ENCODE measurements at places on chromosomes 1 and 21.

DNA sequence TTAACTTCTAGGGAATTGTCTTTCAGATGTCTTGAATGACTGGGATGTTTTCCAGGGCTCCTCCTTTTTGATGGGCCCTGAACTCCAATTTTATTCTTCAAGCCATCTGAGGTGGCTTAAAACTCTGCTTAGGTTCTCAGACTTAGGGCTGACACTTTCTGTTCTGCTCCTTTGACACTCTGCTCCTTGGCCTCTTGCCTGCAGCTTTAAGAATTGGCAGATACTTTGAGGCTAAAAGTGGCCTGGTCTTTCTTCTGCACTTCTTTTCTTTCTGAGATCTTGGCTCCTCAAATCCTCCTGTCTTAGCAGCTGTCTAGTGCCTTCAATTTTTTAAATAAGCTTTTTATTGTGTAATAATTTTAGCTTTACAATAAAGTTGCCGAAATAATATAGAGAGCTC, 294.6 kb downstream of the RPS6KC1 start:
- no peak for DNase-seq

DNA sequence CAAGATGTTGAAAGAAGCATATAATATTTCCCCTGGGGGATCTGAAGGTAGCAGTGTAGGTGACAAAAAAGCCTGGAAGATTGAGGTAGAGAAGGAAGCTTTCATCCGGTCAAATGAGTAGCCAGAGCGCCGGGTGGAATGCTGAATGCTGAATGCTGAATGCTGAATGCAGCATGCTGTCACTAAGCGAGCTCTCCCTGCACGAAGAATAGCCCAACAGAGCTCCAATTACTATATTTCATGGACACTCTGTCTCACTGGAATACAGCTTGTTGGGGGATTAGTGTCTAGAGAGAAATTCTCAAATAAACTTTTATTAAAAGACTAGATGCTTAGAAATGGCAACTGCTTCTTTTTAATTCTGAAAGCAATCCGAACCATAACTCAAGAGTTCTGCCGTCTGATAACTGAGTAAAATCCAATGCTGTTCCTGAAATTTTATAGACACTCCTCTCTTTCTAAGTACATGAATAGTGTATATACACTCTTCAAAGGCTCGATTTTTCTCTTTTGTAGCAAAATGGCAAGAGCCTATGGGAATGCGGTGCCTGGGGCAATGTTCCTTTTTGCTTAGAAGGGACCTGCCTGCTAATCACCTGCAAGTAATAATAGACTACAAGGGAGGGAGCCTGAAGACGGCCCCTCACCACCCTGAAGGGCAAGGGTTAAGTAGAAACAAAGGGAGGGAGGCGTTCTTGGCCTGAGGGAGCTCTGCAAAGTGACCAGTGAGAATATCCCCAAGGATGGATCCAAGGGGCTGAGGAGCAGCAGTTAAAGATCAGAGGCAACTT, 203.7 kb upstream of the ESRRG start:
- DNase-seq = no peak

- DNase-seq = no peak
These were observed 24.7 kb downstream of the QSOX1 start for GRCh38 chr1:180179162-180179957.

DNA sequence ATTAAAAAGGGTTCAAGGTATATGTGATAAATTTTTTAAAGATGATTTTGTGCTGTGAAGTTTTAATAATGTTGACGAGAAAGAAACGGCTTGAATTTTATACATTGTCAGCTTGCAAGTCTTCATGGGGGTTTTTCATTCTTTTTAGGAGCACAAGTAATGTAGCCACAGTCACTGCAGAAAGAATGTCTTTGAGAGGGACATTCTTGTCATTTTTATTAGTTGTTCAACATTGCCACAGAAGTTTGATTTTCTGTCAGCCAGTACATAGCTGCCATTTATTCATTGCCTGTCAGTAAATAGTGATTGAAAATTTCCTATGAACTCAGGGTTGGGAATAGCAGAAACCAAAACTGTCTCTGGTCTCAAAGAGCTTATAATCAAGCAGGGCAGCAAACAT, 156.3 kb downstream of the DHRS3 start:
- DNase-seq = no peak

- no peak for DNase-seq
These were observed 7.9 kb upstream of the PIK3CD start for GRCh38 chr1:9643351-9644256.

DNA sequence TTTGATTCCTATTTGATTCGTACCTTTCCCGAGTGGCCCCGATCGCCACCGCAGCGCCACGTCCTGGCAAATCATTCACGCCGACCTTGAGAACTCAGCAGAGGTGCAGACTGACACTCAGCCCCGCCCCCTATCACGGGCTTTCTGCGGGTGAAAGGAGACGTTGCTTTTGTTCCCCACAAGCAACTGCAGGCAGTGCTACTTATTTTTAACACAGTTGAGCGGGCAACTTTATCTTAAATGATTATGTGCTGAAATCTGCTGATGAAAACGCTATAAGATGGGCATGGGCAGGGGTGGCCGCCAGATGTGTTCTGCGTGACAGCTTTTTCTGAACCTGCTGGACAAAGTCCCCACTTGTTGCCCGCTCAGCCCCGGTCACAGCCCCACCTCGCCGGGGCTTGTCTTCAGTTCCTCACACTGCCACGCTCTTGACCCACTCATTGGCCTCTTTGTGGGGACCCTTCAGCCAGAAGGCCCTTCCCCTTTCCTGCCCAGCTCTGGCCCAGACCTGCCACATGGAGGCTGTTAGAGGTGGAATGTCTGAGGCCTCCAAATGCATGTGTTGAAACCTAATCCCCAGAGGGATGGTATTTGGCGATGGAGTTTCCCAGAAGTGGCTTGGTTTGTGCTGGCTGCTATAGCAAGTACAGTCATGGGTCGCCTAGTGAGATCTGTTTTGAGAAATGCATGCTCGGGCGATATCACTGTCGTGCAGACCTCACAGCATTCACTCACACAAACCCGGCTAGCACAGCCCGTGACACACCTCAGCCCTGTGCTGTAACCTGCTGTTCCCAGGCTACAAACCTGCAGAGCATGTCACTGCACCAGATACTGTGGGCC, 15.7 kb upstream of the PDXK start:
- no peak for DNase-seq

DNA sequence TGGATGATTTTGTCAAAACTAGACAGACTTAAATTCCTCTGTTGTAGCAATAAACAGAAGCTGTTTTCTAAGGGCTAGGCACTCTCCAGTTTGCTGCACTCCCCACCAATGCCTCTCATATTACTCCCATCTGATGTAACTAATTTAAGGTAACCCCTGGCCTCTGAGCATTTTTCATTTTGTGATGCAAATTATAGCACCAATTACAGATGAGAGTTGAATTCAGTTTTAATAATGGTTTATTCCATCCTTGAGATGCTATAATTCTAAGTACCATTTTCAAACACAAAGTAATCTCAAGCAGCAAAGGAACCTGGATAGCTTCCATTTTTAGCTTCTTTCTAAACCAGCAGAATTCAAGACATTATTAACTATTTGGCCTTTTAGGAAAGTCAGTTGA, 280.4 kb upstream of the DAB1 start:
- DNase-seq = no peak

DNA sequence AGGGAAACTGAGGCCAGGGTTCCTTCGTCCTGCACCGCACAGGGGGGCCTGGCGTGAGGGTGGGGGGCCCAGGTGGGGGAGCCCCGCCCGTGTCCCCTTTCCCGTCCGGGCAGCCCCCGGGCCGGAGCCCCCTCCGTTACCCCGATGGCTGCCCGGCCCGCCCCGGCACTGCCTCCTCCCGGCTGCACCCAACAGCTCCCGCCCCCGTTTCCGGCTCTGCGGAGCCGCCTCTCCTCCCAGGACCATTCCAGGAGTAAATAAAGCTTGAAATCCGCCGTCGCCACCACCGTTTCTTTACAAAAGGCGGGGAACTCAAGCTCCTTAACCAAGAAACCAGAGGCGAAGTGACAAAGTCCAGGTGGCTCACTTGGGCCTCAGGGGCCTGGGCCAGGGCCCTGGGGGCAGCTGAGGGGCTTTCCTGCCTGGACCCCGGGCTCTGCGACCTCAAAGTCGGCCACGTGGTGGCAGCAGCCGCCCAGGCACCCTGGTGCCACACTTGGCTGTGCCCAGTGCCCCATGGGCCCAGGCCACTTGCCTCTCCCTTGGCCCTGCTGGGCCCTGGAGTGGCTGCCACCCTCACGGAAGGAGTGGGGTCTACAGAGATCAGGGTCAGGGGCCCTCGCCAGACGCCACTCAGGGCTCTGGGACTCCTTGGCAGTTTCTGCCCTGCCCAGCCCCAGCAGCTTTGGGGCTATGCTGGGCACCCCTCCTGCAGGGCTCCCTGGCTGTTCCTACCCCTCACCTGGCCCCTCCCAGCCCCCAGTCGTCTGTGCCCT, 514 bp upstream of the FAAP20 start:
- peak; percentile 91 for DNase-seq

- no peak for DNase-seq
These were observed 779.9 kb downstream of the KCNT2 start for GRCh38 chr1:195828325-195828724.

DNA sequence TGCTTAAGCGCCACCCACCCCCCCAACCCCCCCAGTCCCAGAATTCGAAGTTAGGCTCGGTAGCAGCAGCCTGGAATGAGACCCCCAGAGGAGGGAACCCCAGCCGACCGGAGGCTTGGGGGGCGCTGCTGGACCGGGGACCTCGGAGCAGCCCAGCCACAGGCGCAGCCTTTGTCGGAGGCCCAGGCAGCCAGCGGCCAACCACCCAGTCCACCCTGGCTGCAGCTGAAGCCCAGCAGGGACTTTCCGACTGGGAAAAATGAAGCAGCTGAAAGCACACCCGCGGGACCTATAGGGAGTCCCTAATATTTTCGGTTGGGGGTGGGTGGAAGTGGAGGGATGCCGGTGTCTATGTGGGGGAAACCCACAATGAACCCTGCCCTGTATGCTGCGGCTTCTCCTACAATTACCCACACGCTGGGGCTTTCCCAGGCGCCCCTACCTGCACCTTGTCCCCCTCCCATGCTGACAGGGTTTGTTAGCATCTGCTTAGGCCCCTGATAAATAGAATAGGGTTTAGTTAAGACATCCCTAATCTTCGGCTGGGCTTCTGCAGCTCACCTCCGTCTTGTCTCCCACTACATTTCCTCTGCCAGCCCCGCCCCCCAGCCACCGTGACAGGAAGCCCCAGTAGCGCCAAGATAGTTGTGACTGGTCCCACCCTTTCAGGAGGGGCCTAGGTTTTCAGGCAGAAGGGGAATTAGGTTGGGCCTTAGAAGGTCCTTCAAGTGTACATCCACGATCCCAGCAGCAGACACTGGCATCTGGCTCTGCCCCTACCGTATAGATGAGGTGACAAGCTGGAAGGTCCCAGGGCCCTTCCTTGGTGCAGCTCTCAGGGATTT, 838 bp downstream of the CCDC28B start:
- peak; percentile 41 for DNase-seq

Data from BE2C (cell line).